Activated naive CD4-positive, alpha-beta T cell treated with anti-CD3 and anti-CD28 coated beads, Interleukin-2, amount 10 ng/mL, durations not matched to agents 7 days and 5 days (primary cell): ENCODE measurements at places on chromosomes 1 and 21.
A peak's percentile ranks its signal among the peaks of the same experiment; 100 is the strongest.

DNA sequence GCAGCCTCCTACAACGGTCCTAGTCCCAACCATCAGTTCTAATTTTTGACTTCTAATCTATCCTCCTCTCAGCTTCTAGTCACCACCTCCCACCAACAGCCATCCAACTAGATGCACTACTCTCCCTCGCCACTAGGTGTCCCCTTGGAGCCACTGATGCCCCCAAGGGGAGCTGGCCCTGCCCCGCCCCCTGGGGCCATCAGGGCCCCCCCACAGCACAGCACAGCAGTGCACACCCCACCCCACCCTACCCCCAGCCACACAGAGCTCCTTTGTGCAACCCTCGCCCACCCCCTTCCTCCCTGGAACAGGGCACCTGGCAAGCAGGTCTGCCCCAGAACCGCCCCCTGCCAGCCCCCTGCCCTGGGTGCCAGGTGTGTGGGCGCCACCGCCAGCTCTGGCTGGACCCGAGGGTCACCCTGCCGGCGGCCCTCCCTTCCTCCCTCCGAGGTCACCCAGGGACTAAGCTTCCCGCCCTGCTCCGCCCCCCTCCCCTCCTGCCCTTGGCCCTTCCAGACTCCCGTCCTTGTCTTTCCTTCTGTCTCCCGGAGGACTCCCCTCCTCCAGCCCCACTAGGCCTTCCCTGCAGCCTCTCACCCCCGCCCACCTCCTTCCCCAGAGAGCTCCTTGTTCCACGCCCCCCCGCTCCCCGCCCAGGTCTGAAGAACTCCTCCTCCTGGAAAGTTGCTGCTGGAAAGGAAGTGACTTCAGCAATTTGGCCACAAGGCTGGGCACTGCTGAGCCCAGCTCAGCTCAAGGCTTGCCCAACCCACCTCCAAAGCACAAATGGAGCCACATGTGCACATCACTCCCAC, 47.0 kb downstream of the AHDC1 start:
- DNase-seq = peak; percentile 83

DNA sequence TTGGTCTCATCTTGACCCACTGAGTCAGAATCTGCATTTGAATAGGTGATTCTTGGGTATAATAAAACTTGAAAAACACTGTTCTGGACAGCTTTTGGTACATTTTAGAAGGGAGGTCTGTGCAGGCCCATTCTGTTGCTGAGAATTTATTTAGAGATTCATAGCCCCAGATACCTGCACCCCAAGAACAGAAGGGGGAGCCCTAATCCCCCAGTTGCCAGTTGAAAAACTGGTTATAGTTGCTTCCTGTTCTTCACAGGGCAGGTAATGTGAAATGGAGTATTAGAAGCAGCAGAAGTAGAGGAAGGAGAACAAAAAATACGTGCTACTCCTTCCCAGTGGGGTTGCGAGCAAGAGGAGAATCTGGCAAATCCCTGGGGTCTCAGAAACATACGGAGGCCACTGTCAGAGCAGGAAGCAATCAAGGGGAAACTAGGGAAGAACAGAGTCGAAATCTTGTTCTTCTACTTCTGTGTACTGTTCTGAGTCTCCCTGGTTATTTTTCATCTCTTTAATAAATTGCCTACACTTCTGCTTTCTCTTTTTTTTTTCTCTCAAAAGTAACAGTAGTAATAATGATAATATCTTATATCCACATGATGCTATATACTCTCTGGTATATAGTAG, 4.6 kb upstream of the CLCA2 start:
- peak; percentile 71 for DNase-seq

DNA sequence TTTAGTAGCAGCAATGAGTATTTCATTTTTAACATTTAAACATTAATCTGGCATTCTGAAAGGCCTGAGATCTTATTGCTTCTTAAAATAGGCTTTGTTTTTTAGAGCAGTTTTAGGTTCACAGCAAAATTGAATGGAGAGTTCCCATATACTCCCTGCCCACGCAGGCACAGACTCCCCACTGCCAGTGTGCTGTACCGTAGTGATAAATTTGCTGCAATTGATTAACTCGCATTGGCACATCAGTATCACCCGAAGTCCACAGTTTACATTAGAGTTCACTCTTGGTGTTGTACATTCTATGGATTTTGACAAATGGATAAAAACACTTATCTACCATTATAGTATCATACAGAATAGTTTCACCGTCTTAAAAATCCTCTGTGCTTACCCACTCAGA, 71.8 kb upstream of the ERRFI1 start:
- DNase-seq = no peak

- DNase-seq = no peak
Observed at GRCh38 chr1:86517336-86517735, 29.5 kb upstream of the CLCA4 start.

GRCh38 chr21:41926117-41926806, 27.6 kb downstream of the C2CD2 start:
- peak; percentile 53 for DNase-seq

GRCh38 chr1:174116042-174116441, 43.3 kb upstream of the RABGAP1L start:
- DNase-seq = no peak

DNA sequence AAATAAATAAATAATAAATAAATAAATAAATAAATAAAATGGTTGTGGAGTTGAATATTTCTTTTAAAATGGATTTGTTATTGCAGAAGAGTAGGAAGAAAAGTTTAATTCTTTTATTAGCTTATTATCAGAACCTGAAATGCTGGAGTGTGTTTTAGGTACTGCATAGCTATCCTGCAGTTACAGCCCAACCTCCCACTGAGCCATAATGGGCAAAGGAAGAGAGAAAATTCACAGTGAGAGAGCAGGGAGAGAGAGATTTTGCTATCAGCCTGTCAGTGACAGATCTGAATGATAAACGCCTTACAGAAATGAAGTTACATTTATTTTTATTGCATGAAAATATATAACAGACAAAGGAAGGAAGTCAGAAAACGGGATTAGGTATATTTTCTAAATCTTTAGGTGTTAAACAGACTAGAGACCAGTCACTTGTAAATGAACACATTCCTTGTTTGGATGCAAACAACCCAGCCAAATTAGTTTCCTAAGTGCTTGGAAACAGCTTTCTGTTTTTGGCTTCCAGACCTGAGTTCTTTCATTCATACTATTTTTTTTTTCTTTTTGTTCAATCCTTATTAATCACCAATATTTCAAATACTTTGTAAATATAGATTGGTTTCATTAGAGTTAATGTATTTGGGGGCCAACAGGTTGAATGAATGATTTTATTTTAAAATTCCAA, 425.3 kb downstream of the USP25 start:
- no peak for DNase-seq

GRCh38 chr1:47940326-47940725, 56.9 kb downstream of the TRABD2B start:
- DNase-seq = no peak

- no peak for DNase-seq
Observed at GRCh38 chr1:84731519-84731918, 41.3 kb upstream of the SSX2IP start.

DNA sequence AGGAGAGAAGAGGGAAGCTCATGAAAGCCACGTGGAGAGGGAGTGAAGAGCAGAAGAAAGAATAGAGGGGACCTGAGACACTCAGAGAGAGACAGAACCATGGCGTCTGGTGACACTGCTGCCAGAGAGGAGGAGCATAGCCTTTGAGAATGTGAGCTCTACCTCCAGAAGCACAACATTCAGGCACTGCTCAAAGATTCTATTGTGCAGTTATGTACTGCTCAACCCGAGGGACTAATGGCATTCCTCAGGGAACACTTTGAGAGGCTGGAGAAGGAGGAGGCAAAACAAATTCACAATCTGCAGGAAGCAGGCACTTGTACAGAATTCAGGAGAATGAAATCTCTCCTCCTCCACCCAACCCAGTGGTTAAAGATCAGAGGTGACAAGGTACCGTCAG, 45.1 kb downstream of the BTBD8 start:
- DNase-seq = no peak

GRCh38 chr1:48969971-48970370, 193.3 kb upstream of the BEND5 start:
- no peak for DNase-seq

DNA sequence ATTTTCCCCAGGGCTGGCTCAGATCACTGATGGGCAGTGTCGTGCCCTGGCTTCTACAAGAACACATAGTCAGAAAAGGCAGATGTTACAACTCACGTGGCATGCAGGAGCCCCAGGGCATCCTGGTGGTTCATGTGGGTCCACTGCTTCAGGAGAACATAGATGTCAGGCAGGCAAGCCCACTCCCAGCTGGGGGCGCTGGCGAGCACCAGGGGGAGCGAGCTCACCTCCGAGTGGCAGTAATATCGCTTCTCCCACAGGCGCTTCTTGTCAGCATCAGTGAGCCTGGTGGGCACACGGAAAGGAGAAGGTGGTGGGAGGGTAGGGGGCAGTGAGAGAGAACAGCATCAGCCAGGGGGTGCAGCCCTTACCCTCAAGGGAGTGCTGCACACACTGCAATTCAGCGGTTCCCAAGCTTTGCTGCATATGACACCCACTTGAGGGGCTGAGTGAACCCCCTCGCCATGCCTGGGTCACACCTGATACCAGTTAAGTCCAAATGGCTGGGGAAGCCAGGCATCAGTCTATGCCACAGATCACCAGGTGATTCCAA, 34.3 kb upstream of the PPP1R15B start:
- DNase-seq = peak; percentile 69

DNA sequence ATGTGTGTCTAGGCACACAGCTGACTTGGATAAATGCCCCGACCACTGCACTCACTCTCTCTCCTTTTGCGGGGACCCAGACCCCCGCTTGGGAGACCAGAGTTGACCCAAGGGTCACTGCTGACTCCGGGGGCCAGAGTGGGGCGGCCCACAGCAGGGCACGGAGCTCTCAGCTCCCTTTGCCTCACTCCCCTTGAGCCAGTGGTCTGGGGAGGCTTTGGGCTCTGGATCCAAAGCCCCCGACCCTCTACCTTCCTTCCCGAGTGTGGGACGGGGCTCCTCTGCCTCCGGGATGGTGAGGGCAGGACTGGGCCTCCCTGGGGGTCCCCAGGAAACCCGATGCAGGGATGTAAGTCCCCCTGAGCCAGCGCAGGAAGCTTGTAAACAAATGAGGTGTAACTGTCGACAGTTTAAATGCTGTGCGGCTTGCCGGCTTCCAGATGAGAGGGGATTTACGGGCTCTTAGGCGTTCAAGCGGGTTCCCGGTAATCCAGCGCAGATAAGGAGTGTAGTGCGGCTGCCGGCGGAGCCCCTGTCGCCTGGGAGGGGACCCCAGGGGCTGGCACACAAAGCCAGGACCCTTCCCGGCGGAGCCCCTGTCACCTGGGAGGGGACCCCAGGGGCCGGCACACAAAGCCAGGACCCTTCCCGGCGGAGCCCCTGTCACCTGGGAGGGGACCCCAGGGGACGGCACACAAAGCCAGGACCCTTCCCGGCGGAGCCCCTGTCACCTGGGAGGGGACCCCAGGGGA, 7.4 kb downstream of the ACTRT2 start:
- DNase-seq = peak; percentile 8

- no peak for DNase-seq
Observed at GRCh38 chr1:59520194-59520593, 223.3 kb downstream of the FGGY start.

- no peak for DNase-seq
Observed at GRCh38 chr1:223504741-223505140, 111.5 kb downstream of the CCDC185 start.

DNA sequence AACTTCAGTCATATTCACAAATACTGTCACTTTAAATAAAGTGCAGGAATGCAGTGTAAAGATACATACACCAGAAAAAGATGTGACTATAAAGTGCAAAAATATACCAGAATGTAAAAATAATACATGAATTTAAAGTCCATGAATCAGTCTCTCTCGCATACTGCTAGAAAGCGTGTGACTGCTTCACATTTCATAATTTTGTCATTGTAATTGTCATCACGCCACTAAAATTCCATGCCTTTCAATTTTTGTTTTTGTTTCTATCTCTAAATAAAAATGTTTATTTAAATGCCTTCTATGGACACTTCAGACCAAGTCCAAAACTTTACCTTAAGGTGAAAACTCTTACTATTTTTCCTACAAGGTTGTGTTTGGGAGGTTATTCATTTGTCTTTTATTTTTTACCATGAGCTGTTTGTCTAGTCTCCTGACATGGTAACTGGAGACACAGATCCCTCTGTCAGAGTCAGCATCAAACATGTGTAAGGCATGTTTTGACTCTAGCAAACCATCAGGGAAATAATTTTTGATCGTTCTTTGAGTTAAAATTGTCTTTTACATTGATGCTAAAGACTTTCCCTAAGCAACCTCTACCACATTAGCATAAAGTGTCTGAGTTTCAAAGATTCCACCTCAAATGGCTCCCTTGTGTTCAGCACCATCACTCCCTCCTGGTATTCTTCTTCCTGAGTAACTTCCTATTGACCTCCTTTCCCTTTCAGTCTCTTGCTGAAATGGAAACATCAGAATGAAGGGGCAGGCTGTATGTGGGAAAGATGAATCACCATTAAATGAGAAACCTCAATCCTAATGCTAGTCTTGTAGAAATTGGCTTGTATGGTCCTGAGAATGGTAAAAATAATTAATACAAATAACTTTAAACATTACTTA, 14.0 kb upstream of the AIM2 start:
- DNase-seq = no peak

DNA sequence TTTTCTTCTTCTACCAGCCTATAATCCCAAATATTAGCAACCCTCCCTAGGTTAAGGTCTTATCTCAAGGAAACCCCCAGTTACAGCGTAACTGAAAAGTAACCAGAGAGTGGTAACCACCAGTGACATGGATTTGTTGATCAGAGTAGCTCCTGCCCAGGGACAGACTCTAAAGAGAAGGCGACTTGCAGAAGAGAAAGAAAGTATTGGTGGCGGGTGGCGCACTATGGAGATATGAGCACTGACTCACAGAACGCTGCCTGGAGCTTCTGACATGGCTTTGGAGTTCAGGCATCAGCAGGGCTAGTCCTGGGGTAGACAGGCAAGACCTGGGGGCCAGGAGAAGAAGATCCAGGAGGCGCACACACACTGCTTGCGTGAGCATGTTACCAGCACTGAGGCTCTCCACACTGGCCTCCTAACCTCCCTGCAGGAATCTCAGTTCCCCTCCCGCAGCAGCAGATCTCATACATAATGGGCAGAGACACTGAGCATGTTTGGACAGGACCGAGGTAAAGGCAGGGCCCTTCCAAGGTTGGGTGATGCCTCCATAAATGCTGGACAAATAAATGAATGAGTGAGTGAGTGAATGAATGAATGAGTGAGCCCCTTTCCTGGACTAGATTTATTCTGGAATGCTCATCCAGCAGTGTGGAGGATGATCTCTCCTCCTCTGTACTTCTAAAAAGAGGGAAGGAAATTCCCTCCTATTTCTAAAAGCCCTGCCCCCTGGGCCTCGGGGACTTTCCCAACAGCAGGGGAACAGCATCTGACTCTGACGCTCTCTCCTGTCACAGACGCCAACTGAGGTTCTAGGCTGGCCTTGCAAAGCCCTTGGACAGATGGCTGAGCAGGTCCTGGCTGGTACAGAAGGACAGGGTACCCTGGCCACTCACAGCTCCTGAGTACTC, 175.5 kb downstream of the CLIC6 start:
- DNase-seq = no peak
